ENCODE measurements at places on chromosomes 12 and 14.

- DNase-seq: no peak
Observed at GRCh38 chr12:56709759-56710376, 15.2 kb downstream of the NACA start.

DNA sequence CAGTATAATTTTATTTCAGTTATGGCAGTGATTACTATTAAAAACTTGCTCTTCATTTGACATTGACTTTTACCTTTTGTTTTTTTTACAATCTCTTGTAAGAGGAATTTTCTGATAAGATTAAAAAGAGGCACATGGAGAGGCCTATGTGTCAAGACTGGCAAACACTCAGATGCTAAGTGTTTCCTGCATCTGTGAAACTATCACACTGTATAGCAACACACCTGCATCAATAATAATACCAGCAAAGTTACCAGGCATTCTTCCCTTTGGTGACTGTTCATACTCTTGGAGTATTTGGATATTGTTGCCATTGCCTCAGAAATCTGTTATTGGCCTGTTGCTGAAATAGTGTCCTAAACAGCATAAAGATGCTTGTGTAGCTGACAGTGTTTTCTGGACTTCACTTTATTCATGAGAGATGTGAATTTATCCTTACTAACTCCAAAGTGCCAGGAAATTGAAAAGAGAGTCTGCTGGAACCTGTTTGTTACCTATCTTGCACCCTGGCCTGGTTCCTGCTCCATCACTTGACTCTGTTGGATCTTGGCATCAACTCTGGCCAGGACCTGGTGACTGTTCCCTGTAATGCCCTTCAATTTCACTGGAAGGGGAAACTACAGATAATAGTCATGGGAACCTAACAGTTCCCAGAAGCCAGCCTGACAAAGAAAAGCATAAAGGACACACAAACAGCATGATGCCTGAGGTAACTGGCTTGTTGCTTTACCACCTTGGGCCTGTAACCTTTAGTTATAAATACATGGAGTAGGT, 19.8 kb downstream of the SLC16A7 start:
- DNase-seq: no peak

- DNase-seq: no peak
Observed at GRCh38 chr12:116187151-116187511, 90.4 kb downstream of the MED13L start.

DNA sequence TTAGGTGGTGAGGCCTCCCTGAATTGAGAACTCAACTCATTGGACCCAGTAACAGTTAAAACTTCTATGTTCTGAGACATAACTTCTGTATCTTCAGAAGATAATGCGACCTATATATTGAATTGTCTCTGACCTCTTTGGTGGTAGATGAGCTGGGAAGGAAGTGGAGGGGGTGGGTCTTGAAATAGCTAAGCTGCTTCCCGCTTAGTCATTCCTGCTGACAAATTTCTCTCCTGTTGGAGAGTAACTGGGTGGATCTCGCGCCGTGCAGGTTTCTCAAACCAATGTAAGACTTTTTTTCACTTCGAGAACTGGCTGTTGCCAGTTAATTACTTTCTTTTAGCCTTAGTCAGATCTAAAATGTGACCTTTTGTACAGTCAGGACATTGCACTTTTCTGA, 100.8 kb downstream of the PPHLN1 start:
- DNase-seq: no peak

- DNase-seq: no peak
Observed at GRCh38 chr12:108305991-108306501, 33.1 kb downstream of the CMKLR1 start.

GRCh38 chr14:104184911-104185499, 46.6 kb downstream of the KIF26A start:
- peak; percentile 33 for DNase-seq

GRCh38 chr14:64293976-64294671, at the start of gene ESR2:
Gene ESR2 (minus strand): TSS chr14:64294371. CDS start chr14:64282985, 11,386 bp downstream.
- peak; percentile 71 for DNase-seq

DNA sequence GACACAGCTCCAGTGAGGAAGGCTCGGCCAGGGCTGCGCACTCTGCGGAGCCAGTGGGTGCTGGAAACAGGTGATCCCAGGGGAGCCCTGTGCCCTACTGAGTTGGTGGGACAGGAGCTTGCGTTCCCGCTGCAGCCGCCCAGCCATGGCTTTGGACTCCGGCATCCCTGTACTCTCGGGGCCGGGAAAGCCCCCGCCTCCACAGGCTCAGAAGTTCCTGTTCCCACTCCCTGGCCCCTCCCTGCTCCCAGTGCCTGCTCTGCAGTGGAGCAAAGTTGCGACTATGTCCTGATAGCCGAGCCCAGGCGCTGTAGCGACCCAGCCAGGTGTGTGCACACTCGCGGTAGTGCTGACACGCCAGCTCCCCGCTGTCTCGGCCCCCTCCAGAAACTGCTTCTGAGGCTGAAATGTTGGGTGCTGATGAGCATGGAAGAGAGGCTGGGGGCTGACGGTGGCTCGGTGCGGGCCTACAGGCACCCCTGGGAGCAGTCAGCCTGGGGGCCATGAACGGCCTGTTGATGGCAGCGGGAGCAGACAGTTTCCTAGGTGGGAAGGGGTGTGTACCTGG, 344.6 kb upstream of the MGAT4C start:
- DNase-seq: no peak

DNA sequence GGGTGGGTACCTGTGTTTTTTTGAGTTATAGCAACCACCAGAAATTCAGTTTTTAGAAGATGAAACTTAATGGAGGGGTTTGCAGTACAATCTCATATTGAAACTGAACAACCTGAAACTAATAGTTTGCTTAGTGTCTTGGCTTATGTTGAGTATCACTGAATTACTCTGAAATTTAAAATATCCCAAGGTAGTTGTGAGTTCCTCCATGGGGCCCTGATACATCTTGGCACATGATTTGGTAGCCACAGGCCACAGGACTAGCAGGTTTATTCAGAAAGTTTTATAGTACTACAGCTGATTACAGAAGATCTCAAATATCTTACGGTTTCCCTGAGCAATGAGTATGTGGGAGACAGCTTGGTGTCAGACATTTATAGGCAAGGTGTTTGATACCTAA, 10.4 kb downstream of the PTGES3 start:
- DNase-seq: peak; percentile 50

- DNase-seq: no peak
Observed at GRCh38 chr12:102009796-102010195, 52.0 kb downstream of the WASHC3 start.

DNA sequence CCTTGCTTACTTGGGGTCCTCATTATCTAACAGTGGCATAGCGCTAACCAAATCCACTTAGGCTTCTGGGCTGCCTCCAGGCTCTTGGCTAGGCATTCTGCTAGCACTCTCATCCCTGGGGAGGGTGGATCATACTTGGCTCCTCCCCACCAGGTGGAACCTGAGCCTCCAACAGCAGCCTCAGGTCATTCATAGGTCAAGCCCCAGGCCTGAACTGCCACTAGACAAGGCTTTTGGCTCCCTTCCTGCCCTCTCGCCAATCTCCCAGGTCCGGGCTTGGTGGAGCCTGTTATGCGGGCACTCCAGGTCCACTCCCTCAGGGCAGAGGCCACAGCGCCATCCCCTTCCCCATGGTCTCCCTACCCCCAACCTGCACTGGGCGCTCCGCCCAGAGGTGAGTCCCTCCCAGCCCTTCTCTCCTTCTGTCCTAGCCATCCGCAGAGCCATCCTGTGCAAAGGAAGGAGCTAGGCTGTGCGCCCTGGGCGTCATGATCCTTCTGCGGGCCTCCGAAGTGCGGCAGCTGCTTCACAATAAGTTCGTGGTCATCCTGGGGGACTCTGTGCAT, 154.9 kb upstream of the AMIGO2 start:
- DNase-seq: no peak

DNA sequence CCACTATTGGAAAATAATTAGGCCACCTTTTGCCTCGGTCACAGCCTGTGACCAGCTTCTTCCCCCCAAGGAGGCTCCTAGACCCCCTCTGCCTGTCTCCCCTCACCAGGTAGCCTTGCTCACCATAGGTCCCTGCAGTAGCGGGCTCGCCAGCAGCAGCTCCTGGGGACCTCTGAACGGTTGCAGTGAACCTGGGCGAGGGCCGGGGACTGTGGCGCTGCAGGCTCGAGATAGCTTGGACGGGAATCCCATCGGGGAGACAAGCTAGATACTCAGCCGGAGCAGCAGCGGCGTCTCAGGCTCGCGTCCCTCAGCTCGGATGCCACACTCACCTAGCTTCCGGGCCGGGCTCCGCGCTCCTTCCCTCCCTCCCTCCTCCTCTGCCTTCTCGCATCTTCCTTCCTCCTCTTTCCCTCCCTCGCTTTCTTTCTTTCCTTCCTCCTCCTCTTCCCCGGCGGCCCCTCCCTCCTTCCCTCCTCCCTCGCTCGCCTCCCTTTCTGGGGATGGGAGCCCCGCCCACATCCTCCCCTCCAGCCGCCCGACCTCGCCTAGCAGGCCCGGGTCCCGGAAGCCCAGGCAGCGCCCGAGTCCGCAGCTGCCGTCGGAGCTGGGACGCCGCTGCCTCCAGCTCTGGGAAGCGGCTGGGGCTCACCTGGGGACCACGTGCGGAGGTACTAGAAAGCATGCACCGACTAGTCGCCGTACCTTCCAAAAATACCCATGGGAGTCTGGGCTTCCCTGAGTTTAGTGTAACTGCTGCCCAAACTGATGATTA, at the start of gene BMP4:
BMP4 (minus strand) TSS at position 399 of the 775 bp plus-strand sequence. CDS start 4,603 bp downstream, outside the sequence.
- DNase-seq: peak; percentile 64

- DNase-seq: no peak
Observed at GRCh38 chr12:117968151-117968789, 520 bp downstream of the KSR2 start.

- DNase-seq: peak; percentile 36
Observed at GRCh38 chr14:75126121-75126544, 715 bp downstream of the NEK9 start.

DNA sequence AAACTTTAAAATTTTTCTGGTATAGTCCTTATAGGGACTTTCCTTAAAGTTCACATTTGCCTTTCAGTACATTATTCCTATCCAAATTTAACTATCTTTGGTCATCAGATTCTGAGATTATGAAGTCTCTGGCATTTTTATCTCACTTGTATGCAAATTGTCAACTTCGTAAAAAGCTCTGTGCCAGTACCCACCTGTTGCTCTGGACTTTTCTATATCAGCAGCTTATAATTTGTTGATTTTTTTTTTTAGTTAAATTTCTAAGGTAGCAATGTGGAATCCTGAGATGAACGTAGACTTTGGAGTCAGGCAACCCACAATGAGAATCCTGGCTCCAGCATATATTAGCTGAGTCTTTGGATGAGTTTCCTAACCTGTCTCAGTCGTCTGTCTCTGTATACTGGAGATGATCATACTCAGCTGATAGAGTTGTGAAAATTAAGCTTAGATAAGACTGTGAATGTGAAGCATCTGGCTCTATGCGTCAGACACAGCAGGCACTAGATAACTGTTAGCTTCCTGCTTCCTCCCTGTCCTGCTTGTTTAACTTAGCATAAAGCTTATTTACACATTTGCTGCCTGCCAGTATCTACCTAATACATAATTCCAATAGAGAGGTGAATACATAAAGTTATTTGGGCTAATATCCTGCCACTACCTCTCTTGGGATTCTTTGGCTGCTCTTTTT, 59.8 kb downstream of the MARK3 start:
- no peak for DNase-seq

DNA sequence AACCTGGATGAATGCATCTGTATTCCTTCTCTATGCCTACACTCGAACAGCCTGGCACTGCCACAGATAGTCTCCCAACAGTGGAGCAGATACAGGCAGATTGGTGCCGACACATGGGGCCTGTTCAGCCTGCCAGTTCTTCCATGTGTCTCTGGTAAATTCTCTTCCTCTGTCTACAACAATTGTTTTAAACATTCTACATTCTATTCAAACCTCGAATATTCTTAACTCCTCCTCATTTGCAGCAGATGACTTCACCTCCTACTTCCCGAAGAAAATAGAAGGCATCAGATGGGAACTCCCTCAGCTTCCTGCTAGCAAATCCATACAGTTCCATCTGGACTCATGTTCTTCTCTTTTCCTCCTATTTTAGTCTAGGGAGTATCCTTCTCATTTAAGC, 43.1 kb upstream of the OTOGL start:
- DNase-seq: no peak

GRCh38 chr12:56571121-56571520, 49.5 kb downstream of the RBMS2 start:
- DNase-seq: no peak

GRCh38 chr12:88142610-88142991, 494 bp downstream of the TMTC3 start:
- no peak for DNase-seq

DNA sequence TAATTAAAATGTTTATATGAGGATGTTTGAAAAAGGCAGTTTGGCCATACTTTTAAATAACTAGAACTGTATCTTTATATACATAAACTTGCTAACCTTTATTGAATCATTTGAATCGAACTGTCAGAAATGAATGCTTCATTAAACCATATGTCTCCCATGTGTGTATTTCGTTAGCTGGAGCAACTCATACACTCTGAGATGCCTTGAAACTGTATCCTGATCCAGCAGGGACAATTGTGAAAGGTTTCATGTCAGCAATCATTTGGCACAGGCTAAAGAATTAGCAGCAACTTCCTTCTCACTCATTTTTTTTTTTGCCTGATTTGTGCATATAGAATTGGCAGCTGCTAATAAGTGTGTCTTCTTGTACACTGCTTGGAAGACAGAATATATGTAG, 109.9 kb downstream of the NAV3 start:
- no peak for DNase-seq

- DNase-seq: no peak
Observed at GRCh38 chr12:41706376-41706775, 438.3 kb downstream of the GXYLT1 start.

GRCh38 chr12:67437011-67437410, 167.9 kb downstream of the CAND1 start:
- no peak for DNase-seq

DNA sequence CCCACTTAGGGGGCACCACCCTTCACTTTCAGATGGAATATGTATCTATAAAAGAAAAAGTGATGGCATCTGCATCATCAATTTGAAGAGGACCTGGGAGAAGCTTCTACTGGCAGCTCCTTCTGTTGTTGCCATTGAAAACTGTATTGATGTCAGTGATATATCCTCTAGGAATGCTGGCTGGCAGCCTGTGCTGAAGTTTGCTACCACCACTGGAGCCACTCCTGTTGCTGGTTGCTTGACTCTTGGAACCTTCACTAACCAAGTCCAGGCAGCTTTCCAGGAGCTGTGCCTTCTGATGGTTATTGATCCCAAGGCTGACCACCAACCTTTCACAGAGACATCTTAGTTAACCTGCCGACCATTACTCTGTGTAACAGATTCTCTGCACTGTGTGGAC, 44.7 kb downstream of the RIMKLB start:
- DNase-seq: no peak

GRCh38 chr12:3658327-3659163, 94.4 kb downstream of the CRACR2A start:
- peak; percentile 60 for DNase-seq

- DNase-seq: no peak
Observed at GRCh38 chr12:29591140-29592020, 93.9 kb upstream of the OVCH1 start.

GRCh38 chr12:72676556-72676955, 404.4 kb downstream of the TRHDE start:
- no peak for DNase-seq

GRCh38 chr12:4556735-4557530, 5.1 kb upstream of the DYRK4 start:
- DNase-seq: no peak

GRCh38 chr14:32018391-32019092, 58.6 kb upstream of the ARHGAP5 start:
- no peak for DNase-seq

GRCh38 chr12:120651821-120652220, 11.4 kb downstream of the CABP1 start:
- no peak for DNase-seq

Data from GM13977 (cell line).